ENCODE measurements at places on chromosomes 5 and 9.

DNA sequence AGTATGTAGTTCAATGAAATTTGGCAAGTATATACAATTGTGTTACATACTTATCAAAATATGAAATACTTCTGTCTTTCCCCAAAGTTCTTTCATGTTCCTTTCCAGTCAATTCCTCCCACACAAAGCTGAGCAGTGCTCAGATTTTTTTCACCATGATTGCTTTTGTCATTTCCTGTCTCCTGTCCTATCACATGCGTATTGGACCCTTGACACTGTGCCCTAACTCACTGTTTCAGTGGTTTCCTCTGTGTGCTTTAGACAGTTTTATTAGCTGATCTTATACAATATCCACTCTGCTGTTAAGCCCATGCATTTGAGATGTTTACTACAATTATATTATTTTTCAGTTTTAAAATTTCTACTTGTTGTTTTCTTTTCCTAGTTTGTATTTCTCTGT, 463.6 kb upstream of the MEF2C start:
- peak; percentile 1 for DNase-seq

GRCh38 chr9:105510024-105510423, 47.9 kb upstream of the FKTN start:
- DNase-seq, result no peak

- no peak for DNase-seq
Measured at GRCh38 chr5:179512452-179513000, 37.8 kb upstream of the RUFY1 start.

DNA sequence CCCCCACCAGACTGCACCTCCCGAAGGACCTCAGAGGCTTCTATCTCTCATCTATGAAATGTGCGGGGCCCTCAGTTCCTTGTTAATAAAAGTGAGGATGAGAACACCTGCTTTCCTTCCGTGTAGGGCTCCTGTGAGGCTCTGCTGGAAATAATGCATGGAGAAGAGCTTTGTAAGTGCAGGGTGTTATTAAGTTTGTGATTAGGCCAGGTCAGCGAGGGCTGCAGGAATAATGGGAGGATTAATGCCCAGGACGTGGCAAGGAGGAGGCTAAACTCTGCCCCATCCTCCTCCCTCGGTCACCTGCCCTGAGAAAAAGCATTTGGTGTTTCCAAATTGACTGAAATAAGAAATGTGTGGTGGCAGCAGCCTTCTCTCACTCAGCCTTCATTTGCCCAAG, 83.5 kb upstream of the HSPA9 start:
- no peak for DNase-seq

DNA sequence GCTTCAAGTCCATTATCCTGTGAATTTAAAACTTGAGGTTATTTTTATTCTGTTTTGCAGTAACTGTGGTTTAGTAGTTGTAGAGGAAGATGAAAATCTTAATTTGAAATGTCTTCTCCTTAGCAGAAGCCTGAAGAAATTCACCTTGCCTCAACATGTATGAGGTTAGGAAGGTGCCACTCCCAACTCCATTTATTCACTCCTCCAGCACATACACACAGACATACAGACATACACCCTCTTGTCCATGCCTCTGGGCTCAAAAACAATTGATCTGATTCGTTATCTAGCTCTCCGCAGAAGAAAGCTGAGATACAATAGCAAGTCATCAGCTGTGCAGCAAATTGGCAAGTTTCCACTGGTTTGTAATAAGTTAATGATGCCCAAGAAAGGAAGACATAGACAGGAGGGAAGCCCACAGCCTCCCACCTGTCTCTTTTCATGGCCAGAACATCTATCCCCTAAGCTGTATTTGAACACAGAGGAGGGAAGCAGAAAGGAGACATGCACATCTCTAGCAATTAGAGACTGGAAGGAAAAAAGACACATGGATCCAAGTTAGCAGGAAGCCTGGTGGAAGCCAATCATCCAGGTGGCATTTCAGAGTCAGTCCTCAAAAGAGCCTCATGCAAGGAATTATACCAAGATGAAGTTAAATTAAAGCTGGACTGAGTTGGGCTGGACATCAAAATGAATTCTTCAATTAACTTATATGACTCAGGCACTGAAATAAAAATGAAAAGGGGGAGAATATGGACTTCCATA, 257.9 kb downstream of the ASTN2 start:
- no peak for DNase-seq

GRCh38 chr5:67543720-67544270, 347.2 kb upstream of the CD180 start:
- DNase-seq, result no peak

GRCh38 chr5:9363449-9363848, 182.4 kb downstream of the SEMA5A start:
- DNase-seq, result no peak

DNA sequence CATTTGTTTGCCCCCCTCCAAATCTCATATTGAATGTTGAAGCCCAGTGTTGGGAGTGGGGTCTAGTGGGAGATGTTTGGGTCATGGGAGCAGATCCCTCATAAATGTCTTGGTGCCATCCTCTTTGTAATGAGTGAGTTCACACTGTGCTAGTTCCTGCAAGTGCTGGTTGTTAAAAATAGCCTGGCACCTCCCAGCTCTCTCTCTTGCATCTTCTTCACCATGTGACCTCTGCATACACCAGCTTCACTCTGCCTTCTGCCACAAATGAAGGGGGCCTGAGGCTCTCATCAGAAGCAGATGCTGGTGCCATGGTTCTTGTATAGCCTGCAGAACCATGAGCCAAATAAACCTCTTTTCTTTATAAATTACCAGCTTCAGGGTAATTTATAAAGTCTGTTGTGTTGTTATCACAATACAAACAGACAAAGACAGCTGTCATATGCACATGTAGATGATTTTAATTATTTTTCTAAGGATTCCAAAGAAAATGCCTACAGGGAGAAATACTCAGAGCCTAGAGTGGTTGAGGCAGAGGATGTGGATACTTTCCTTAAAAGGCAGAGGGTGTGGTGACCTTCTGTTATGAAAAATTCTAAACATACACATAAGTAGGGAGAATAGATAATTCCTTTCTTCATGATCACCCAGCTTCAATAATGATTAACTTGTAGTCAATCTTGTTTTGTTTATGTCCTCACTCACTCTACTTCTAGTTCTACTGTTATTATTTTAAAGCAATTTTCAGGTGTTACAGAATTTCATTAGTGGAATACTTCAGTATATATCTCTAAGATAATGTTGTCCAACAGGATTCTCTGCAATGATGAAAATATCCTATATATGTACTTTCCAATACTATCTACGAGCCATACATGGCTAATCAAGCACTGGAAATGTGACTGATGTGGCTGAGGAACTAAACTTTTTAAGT, 75.1 kb upstream of the RANBP6 start:
- DNase-seq, result no peak

GRCh38 chr5:140678993-140679392, 5.6 kb upstream of the DND1 start:
- no peak for DNase-seq

DNA sequence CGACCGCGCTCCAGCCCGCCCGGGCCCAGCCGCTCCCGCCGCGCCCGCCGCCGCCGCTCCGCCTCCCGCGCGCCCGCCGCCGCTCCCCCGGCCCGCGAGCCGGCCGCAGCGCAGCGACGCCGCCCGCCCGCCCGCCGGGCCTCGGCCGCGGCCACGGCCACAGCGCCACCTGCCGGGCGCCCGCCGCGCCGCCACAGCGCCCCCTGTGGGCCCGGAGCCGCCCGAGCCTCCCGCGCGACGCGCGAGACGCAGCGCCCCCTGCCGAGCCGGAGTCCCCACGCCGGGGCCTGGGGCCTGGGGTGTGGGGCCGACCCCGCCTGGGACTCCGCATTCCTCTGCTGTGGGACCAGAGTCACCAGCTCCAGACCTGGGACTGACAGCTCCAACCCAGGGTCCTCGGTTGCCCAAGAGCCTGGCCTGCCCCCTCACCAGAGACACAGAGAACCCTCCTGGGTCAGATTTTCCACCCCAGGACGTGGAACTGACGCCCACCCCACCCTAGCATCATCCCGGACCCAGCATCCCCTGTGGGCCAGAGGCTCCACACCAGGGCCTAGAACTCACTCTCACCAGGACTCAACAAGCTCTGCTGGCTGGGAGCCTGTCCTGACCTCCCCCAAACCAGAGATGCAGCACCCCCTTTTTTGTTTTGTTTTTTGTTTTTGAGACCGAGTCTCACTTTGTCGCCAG, at the start of gene RAPGEF1:
RAPGEF1 (minus strand) TSS at position 118 of the 690 bp plus-strand sequence. CDS start 246 bp downstream, outside the sequence.
- no peak for DNase-seq

DNA sequence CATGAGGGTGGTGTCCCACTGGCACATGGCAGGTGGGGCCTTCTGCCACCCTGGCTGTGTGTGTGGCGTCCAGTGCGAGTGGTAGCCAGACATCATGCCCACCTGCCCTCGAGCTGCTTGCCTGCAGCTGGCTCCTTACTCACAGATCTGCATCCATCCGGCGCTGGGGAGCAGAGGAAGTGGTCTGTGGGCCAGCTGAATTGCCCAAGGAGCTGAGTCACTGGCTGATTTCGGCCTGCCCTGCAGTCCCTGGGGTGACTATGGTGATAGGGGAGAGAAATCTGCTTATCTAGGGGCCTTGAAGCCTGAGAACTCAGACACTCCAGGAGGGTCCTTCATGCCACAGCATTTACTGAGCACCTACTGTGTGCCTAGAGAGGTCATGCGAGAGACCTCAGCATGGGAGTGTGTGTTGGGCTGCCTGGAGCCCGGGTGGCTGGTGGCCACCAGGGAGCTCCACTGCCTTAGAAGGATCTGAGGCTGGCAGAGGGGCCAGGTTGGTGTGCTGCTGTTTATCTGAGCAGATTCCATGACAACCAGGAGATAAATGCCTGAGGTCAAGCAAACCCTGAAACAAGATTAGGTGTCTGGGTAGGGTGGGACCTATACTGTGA, 57.1 kb downstream of the SLC22A5 start:
- peak; percentile 87 for DNase-seq

DNA sequence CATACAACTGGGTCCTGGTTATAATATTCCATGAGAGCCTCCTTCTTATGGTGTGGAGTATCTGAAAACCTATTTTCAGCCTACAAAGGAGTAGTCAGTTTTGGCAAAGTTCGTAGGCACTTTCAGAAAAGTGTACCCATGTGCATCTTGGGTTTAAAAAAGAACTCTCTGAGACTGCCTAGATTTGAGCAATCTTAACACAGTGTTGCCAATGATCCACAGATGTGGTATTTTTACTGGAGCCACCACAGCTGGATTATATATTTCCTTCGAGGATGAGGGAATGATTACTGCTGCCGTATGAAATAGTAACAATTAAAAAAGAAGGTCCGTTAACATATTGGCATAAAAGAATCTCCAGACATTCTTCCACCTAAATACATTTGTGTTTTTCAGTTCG, 1.1 kb downstream of the PALM2AKAP2 start:
- no peak for DNase-seq

GRCh38 chr5:39213447-39214207, 5.7 kb downstream of the FYB1 start:
- no peak for DNase-seq

GRCh38 chr5:117379521-117379920, 804.9 kb upstream of the SEMA6A start:
- no peak for DNase-seq

GRCh38 chr5:74257645-74258313, 382.7 kb downstream of the ENC1 start:
- no peak for DNase-seq

- DNase-seq, result no peak
Measured at GRCh38 chr9:37904445-37905130, 661 bp upstream of the SLC25A51 start.

DNA sequence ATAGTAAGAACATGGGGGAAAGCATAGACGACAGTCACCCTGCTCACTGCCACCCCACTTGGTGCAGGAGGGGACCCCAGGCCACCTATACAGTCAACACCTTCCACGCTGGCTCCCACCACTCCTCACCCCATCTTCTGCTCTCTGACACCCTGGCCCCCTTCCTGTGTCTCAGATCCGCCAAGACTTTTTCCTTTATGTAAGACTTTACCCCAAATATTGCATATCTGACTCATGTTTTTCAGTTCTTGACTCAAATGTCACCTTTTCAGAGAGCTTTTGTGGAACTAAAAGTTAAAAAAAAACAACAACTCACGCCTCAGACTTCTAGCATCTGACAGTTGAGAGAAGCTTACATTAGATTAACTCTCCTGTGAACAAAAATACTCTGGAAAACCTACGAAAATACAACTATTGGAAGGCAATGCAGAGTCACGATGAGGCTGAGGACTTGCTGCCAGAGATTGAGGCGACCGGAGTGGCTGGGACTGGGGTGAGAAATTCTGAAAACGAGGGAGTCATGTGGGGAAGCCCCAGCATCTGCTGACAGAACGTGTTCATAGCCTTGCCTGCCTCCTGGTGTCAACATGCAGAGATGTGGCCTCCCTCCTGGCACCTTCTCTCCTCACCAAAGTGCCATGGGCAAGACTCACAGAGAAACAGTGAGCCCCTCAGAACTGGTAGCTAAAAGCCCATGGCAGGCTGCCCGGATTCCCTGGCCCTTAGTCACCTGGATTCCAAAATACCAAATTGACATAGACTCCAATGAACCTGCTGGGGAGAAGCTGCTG, 22.4 kb upstream of the FCN2 start:
- DNase-seq, result no peak

GRCh38 chr5:180078348-180078747, 6.8 kb upstream of the RNF130 start:
- DNase-seq, result peak; percentile 66

- DNase-seq, result no peak
Measured at GRCh38 chr9:132647806-132648205, 22.0 kb downstream of the DDX31 start.

DNA sequence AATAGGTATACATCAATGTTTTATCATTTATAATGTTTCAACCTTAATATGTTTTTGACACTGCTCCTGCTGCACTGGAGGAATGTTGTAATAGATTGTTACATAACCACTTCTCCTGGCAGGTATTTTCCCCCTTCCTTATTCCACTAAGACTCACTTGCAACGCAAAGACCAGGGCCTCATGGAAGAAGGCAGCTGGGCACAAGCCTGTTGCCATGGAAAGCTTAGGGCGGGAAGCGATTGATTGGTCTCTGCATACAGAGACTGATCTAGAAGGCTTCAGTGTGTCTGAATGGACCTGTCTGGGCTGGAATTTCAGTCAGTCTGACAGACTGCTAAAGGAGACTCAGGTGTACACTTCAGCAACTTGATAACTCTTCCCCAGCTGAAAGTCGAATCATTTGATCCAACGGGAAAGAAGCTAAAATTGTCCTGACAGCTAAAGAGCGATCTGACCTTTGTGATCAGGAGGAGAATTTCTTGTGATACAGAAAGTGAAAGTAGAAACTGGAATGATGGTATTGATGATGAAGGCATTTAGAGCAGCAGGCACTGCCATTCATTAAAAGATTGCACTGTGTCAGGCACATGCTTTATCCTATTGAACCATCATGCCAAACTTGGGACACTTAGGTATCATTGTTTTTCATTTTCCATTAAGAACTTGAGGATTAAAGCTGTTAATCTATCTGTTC, 65.1 kb downstream of the GRIA1 start:
- DNase-seq, result no peak

DNA sequence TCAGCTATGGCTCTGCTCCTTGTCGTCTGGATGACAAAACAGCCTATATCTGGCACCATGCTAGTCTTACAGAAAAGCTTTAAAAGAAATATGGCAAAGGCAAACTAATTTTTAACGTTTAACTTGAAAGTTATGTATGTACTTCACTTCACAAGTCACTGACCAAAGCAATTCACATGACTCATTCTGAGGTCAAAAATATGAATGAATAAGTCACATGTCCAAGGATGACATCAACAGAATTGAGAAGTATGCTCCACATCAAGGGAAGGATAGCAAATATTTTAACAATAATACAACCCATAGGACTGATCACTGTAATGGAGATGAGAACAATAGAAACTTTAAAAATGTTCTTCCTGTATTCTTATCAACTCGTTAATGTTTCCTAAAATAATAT, 1072.6 kb upstream of the NUDT12 start:
- no peak for DNase-seq

All from Jurkat, Clone E6-1 (cell line).